ENCODE measurements at places on chromosomes 13 and 19. TPM values are rescaled to one million over a fixed set of nuclear protein-coding genes. Genes with fewer than 3 reads are reported as not detected.

- no peaks in the 10 kb centered on the region for H3K27me3 ChIP-seq
- no peaks in the 10 kb centered on the region for H3K36me3 ChIP-seq
- H3K27ac ChIP-seq, result no peak overlapping the region
- H3K4me3 ChIP-seq, result no peak overlapping the region
These were observed 64.3 kb upstream of the TDRD3 start for GRCh38 chr13:60332682-60333081.

DNA sequence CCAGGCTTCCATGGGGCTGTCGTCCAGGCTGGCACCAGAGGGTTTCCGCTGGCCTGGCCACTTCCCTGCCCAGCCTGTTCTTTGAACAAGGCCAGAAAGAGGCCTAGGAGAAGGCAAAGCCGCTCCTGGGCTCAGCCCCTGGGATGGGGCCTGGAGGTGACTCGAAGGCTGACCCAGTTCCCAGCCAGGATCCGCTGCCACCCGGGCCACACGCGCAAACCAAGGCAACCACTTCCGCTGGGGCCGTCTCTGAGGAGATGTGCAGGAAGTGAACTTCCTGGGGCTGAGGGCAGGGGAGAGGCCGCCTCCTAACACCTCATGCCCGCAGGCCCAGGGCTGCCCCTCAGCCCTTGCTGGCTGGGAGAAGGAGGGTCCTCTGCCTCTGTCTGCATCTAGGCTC is 15.2 kb downstream of the PLEKHF1 start:
- H3K36me3 ChIP-seq, result peaks cover 6% of the 10 kb centered on the region
- H3K27ac ChIP-seq, result peak overlapping the region; percentile 65
- H3K4me1 ChIP-seq, result peaks cover 77% of the 10 kb centered on the region

DNA sequence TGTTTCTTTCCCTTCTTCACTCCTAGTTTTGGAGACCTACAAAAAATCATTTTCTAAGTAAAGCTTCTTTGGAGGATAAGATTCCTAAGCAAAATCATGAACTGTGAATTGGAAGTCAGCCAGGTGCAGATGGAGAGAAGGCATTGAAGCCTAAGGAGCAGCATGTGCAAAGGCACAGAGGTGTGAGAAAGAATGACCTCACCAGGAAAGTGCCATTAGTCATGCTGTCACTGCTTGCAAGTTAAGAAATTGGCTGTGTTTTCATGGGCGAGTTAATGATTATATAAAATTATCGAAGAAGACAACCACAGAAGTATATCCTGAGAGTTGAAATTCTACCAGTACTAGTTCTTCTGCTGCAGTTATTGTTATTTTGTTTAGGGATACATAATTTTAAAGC is 80.3 kb upstream of the KLHL1 start:
- no peak overlapping the region for H3K27ac ChIP-seq
- H3K36me3 ChIP-seq, result no peaks in the 10 kb centered on the region
- H3K4me3 ChIP-seq, result no peak overlapping the region
- H3K27me3 ChIP-seq, result no peaks in the 10 kb centered on the region
- H3K4me1 ChIP-seq, result no peaks in the 10 kb centered on the region
- DNase-seq, result no peak

DNA sequence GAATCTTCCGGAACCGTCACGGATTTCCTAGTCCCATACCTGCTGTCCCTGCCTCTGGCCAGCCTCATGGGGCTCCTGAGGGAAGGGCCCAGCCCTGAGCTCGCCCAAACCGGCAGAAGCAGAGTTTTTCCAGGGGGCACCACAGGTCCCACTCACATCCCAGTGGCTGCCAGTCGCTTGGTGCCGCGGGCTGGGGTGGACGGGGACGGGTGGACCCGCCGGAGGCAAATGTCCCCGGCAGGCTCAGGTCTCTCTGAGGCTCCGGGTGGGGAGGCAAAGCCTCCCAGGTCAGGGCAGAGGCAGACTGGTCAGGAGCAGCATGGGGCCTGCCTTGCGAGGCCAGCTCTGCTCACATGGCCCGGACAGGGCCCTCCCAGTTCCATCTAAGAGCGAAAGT is 24.8 kb downstream of the ADPRHL1 start:
- no peak for DNase-seq
- H3K27me3 ChIP-seq, result no peaks in the 10 kb centered on the region
- no peak overlapping the region for H3K27ac ChIP-seq
- no peaks in the 10 kb centered on the region for H3K4me1 ChIP-seq
- H3K36me3 ChIP-seq, result no peaks in the 10 kb centered on the region

SYCN gene
- total RNA-seq, result not detected

ZFP82 gene
- 0.47 TPM for total RNA-seq

ZNF850 gene
- 1.5 TPM for total RNA-seq

KISS1R gene
- not detected for total RNA-seq

Data from suprapubic skin (tissue), 4 donors.